ENCODE measurements at places on chromosomes 7 and 10.

DNA sequence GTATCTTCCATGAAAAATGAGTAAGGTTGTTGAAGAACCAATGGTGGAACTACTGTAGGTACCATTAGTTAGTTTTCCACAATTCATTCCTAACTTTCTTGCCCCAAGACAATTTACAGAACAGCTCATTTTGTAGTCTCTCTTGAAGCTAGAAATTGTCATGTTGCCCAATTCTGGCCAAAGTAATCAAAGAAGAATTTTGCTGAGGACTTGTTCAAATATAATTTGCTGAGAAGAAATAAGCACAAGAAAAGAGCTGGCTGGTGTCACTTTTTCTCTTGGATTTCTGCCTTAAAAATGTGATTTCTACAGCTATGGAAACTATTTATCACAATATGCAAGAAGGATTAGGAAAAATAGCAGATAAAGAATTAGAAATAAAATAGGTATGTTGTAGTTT is 199.2 kb upstream of the SEMA3A start:
- DNase-seq: no peak

GRCh38 chr7:150371996-150372270 is 3.3 kb downstream of the REPIN1 start:
- DNase-seq: no peak

DNA sequence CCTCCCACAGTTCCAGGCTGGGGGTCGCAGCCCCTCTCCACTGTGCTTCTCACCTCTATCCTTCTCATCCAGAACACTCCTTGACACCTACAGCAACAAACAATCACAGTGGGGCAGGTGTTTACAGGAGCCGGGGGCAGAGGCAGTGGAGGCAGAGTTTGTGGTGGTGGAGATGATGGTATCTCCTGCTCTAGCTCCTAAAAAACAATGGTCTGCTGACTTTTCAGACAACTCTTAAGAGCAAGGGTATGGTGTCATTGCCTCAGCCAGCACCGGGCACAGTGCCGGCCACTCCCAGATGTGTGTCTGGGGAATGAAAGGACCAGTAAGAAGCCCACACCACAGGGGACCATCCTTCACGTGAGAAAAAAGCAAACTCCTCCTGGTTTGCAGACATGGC is 36.3 kb upstream of the ANTXRL start:
- DNase-seq: no peak

DNA sequence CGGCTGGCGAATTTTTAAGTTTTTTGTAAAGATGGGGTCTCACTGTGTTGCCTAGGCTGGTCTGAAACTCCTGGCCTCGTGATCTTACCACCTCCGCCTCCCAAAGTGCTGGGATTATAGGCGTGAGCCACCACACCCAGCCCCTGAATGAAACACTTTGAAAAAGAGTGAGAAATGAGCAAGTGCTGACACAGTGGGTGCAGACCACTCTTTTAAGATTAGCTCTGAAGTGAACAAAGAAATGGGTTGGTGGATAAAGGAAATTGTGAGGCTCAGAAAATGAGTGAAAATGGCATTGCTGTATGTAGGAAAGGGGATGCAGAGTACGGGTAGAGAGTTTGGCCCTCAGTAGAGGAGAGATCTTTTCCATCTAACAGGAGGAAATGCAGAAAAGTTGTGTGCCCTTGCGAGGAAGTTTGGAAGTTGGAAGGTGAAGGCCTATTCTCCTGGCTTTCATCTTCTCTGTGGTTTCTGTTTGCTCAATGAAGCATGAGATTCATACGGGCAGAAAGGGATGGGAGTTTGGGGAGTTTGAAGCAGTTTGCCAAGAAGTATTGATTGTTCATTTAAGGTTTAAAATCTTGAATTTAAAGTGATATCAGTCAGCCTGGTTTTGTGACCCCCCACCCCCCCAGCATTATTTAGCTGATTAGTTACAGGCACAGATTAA is 11.0 kb downstream of the MAPK8 start:
- DNase-seq: no peak

GRCh38 chr10:34237898-34238455 is 577.1 kb downstream of the PARD3 start:
- no peak for DNase-seq

DNA sequence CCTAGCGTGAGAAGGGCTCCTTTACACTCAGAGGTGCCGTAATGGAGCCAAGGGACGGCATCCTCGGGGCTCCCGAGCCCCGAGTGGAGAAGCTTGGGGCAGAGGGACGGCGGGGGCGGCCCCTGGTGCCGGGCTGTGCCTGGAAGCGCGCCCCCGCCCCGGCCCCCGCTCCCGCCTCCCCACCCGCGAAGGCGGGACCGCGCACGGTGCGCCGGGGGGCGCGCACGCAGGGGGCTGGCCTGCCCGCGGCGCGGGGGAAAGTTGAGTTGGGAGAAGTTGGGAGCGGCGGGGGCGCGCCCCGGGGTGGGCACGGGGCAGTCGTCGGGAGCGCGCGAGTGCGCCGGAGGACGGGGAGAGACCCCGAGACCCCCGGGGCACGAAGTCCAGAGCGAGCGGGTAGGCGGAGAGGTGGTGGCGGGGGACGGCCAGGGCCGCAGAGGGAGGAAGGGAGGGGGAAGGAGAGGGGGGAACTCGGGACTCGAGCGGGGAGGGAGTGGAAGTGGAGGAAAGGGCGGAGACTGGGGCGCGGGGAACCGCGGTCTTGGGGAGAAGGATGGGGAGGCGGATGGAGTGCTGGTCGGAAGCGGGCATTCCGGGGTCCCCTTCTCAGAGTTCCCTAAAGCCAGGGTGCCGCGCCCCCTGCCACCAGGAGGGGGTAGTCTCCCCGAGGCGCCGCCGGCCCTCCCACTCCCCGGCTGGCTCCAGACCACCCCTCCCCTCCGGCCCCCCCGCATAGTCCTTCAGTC is at the start of gene SLC4A2:
Gene SLC4A2, plus strand, starts transcription at position 223 of the 746 bp plus-strand sequence. CDS start 2,399 bp downstream, outside the sequence.
- DNase-seq: peak; percentile 85

DNA sequence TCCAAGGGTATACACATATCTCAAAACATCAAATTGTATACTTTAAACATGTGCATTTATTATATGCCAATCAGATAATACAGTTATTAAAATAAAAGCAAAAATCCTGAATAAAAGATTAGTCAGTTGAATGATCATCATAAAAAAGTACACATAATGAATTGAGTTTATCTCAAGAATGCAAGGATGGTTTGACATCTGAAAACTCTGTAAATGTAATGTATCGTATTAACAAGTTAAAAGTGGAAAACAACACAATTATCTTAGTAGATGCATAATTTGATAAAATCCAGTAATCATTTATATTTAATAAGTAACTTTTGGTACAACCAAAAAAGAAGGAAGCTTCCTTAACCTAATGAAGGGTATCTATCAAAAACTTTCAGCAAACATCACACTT is 86.6 kb downstream of the COL28A1 start:
- no peak for DNase-seq

GRCh38 chr7:16655394-16655793 is 9.4 kb downstream of the BZW2 start:
- DNase-seq: no peak

DNA sequence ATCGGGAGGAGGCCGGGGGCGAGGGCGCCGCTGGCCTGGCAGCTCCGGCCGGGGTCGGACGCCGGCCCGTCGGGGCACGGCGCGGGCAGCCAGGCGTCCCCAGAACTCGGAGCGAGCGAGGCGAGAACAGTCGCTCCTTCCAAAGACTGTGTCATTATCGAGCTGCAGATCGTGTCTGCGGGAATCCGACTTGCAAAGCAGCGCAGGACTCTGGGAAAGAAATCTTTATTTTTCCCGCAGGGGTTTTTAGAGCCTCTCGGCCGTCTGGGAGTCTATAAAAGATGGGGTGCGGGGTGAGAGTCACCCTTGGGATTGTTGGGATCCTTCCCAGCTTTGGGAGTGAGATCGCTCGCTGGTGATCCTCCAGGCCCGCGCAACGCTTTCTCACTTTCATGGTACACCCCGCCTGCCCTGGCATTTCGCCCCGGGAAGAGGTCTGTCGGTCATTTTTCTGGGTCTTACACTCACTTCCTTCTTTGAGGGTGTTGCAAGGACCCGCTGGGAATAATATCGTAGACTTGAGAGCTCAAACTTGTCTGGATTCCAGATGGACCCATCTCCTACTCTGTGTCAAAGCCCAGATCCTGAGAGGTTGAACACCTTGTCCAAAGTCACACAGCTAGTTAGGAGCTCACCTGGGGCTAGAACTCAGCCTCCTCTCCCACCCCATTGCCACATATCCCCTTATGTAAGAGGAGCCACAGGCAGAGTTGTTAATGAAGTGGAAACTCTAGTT is 1.0 kb downstream of the UBTD1 start:
- peak; percentile 63 for DNase-seq

DNA sequence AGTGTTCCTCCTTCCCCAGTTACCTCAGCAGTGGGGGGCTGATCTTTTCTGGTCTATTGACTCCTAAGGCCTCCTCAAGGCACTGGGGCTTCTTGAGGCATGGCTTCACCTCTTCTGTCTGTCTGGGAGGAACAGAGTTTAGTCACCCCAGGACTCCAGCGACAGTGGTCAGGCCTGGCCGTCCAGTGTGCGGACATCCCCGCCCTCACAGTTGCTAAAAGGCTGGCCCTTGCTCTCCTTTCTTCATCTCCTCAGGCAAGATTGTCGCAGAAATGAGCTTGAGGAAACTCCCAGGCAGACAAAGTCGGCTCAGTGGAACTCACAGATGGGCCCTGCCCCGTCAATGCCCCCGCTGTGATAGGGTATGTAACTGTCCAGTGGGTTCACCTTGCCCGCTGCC is 7.0 kb upstream of the FFAR4 start:
- DNase-seq: no peak

DNA sequence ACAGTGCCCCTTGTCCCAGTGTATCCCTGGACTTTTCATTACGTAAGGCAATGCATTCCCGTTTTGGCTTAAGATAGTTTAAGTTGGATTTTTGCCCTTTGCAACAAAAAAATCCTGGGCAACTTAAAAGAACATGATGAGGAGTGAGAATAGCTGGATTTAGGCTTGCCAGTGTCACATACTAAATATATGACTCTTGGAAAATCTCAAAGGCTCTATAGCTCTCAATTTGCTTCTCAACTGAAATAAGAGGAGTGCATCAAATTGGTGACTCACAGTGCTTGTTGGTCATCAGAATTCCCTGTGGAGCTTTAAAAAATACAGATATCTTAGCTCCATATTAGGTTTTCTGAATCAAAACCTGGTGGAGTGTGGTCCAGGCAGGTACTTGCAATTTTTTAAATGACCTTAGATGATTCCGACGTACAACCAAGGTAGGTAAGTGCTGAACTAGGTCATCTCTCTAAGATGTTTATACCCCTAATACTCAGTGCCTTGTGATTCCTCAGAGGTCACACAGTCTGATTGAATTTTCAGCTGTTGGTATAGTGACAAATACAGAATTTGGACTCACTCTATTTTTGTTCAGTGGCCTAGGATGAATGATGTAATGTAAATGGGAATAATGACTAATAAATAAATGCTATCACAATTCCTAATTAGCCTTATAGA is 33.9 kb upstream of the ORC5 start:
- no peak for DNase-seq

GRCh38 chr7:85426487-85426960 is 239.7 kb upstream of the SEMA3D start:
- peak; percentile 2 for DNase-seq

GRCh38 chr10:112375721-112376395 is 1.9 kb downstream of the ACSL5 start:
- DNase-seq: peak; percentile 50

DNA sequence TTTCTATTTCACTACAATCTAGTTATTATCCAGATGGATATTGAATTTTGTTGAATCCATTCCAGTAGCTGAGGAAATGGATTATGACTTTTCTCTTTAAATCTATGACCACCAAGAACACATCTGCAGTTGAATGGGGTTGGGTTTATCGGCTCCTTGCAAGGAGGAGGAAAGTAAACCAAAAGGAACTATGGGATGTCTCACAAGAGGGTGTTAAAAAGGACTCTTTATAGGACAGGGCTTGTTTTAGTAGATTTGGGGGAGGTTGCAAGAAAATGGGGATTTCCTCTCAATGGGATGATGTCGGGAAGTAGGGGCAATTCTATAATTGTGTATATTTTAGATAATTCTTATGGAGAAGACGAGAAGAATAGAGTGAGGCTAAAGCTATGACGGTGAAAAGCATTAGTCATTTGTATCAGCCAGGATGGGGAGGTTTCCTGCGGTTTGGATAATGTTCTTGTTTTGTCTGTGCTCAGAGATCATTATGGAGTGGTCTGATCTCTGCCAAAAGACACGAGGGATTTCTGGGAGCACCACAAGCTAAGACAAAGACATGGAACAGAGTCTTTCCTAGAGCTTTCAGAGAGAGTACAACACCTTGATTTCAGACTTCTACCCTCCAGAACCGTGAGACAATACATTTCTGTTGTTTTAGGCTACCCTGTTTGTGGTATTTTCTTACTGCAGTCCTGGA is 5.3 kb upstream of the LRRC61 start:
- DNase-seq: no peak

DNA sequence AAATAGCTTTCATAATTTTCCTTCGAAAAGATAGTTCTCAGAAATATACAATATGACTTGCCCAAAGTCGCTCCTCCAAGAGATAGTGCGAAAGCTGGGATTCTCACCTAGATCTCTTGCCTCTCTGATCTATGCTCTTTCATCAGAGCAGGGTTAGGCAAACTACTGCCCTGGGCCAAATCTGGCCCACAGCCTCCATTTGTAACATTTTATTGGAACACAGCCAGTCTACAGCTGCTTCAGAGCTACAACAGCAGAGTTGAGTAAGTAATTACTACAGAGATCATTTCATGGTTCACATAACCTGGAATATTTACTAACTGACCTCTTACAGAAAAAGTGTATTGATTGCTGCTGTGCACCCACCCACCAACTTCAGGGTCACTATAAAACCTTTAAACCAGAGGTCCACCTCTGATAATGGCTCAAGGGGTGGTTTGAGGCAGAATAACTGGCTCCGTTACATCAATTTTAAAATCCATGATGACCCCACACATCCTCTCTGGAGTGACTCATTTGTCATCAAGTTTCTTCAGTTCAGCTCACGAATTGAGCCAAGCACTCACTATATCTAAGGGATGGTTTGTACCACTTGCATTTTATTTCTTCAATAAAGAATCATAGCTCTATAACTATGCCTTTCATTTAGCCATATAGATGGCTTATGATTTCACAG is 1019.0 kb downstream of the XPNPEP1 start:
- no peak for DNase-seq

- DNase-seq: peak; percentile 45
Observed at GRCh38 chr10:18204039-18204835, 64.0 kb downstream of the CACNB2 start.

DNA sequence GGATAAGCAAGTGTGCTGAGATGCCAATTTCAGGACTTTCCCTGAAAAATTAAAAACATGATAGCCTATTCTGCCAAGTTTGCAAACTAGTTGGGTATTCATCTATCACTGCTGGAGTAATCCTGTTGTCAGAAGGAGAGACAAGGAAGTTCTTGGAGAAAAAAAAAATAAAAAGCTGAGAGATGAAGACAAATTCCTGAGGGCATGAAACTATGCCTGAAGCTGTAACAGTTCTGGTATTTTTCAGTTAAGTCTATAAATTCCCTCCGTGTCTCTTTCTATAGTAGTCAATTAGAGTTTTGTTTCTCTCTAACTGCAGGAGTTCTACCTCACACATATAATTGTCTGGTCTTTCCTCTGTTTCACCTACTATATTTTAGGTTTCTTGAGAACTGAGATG is 95.7 kb downstream of the DGKB start:
- no peak for DNase-seq

GRCh38 chr7:14773729-14774271 is 128.8 kb downstream of the DGKB start:
- DNase-seq: no peak

GRCh38 chr10:89153971-89154370 is 53.1 kb downstream of the CH25H start:
- no peak for DNase-seq

GRCh38 chr7:121301446-121302213 is 27.2 kb upstream of the WNT16 start:
- no peak for DNase-seq

All from Ammon's horn (tissue), 1 donor.